ENCODE measurements at places on chromosomes 2 and 18.

GRCh38 chr18:41347057-41347456 lies 608.0 kb upstream of the PIK3C3 start:
- no peak for DNase-seq

DNA sequence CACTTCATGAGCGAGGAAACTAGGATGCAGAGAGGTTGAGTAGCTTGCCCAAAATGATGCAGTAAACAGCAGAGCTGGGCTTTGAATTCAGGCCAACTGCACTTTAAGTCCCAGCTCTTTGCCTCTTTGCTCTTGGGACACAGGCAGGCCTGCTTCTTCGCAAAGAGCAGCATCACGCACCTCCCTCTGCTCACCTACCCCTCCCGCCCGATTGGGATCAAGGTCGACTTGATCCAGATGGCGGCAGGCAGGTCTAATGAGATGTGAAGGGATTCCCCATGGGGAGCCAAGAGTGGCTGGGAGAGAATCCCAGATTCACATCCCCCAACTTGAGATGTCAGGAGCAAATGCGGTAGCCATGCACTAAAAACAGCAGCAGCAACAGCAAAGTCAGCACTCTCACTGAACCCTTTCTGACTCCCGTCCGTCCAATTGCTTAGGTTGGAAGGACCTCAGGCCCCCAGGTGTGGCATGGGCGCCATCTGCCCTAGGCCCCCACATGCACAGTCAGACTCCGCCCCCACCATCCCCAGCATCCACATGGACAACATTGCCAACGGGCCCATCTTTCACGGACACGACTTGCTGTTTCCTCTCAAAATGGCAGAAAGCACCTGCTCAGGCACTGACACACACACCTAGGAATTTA lies 84.3 kb upstream of the MAP4K4 start:
- no peak for DNase-seq

DNA sequence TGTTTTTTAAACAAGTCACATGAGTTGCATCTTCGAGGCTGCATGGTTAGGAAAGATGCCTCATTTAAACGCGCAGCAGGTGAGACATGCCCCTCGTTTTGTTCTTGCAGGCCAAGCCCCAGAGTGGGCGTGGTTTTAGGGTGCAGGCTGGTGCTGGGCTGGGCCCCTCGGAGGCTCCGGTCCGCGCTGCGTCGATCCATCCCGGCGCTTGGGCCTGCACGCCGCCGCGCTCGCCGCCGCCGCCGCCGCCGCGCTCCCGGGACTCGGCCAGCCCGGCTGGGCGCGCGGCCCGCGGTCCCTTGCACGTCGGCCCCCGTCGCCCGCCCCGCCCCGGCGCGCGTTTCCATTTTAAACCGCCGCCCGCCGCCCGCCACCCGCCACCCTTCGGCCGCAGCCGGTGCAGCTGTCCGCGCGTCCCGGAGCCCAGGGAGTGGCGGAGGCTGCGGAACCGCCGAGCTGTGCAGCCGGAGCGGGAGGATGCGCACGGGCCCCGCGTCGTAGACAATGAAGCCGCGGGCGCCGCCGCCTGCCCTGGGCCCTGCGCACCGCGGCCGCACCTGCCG lies 175.5 kb downstream of the AGAP1 start:
- peak; percentile 72 for DNase-seq

GRCh38 chr2:145323512-145323911 lies 803.6 kb upstream of the ZEB2 start:
- DNase-seq: no peak

DNA sequence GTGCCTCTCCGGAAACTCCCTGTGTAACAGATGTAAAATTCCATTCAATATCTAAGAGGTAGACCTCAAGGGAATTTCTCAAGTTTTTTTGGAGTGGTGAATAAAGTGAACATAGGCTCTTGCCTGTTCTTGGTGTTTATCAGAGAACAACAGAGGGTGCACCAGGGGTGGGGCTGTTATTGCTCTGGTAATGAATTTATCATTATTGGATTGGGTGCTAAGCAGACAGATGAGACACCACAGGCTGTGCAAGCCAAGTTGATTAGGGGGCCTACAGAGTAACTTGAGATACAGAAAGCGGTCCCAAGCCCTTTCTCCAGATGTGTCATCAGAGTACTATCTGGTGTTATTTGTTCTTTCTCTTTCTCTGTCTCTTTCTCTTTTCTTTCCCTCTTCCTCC lies 286.3 kb downstream of the OSR1 start:
- DNase-seq: no peak

DNA sequence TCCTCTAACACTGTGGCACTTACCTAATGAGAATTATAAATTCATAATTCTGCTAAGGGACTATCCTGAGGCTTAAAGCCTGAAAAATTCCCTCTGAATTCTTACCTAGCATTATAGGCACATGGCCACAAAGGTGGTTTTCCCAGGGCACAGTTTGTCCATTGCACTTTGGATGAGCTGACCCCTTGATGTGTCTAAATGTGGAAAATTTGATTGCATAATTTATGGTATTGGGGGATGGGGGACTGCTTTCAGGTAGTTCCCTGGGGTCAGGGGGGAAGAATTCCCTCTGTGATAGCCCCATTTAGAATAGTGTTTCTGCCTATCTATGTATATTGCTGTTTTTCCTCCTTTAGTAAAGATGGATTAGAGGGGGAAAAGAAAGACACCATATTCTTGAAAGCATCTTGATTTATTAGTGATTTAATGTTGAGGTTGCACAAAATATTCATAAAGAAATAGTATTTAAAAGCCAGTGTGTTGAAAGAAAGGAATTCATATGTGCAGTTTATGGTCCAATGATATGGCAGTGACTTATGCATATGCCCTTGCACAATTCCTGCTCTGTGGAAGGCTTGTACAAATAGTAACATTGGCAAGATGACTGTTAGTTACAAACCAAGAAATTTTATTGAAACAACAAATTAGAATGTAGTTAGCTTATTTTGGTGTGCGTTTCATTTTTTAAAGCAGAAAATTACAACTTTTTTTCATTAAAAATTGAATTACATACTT lies 8.7 kb upstream of the HTR2B start:
- no peak for DNase-seq

DNA sequence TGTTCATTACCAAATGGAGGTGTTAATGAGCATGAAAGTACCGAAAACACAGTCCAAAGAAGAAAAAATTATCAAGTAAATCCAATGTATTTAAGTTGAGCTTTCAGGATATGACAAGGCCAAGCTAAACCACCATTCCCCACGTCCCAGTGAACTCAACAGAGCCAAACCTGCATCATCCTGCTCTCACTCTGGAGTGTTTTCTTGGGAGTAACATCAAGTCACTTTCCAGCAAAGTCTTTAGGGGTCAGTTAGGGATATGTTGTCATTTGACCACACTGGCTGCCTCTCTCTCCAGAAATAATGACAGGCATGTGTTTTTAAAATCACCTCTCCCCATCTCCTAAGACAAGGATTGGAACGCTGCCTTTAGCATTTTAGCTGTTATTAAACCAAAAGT lies 140.5 kb downstream of the SRBD1 start:
- no peak for DNase-seq

DNA sequence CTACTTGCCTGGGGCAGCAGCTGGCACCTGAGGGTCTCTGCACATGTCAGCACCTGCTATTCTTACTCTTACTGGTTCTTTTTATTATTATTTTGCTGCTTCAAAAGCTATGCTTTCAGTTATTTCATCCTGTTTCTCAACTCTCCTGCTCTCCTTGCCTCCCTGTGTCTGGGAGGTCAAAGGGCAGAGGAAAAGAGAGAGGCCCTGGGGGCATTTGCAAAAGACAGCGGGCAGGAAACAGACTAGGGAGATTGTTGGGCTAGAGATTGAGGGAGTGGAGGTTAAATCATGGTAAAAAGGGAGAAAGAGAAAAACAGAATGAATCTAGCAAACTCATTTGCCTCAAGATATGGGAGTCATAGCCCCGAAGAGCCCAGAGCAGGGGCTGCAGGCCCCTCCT lies 21.1 kb upstream of the RPL31 start:
- DNase-seq: no peak

DNA sequence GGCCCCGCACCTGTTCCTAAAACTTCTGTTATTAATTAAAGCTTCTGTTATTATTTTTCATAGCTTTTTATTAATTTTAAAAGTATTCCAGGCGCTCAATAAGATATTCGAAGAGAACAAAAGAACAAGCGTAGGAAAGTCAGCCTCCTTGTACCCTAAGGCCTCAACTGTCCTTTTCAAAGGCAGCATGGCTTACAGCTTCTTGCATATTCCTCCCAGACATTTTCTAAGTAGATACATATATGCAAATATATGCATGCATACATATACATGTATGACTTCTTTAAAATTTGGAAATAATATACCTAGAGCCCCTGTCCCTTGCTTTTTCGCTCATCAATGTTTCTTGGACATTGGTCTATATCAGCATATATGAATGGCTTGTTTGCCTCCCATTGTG lies 12.3 kb downstream of the GPR55 start:
- no peak for DNase-seq

DNA sequence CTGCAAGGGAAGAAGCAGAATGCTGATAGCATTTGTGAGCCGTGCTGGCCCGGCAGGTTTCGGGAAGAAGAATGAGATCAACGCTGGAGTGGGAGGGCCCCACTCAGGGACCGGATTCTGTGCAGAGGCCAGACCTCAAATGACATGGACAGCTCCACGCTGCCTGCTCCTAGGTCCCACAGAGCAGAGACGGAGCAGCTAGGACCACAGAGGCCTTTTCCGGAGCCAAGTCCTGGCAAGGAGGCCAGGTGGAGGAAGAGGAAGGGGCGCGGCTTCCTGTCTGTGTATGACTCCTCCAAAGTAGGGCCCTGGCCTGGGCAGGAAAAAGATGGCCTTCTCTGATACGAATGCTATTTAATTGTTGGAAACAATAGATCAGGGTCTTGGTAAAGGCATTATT lies 139.9 kb downstream of the LRRC30 start:
- no peak for DNase-seq

GRCh38 chr2:158131919-158132566 lies 30.4 kb downstream of the UPP2 start:
- DNase-seq: no peak

GRCh38 chr2:1422131-1422530 lies 8.9 kb downstream of the TPO start:
- no peak for DNase-seq

DNA sequence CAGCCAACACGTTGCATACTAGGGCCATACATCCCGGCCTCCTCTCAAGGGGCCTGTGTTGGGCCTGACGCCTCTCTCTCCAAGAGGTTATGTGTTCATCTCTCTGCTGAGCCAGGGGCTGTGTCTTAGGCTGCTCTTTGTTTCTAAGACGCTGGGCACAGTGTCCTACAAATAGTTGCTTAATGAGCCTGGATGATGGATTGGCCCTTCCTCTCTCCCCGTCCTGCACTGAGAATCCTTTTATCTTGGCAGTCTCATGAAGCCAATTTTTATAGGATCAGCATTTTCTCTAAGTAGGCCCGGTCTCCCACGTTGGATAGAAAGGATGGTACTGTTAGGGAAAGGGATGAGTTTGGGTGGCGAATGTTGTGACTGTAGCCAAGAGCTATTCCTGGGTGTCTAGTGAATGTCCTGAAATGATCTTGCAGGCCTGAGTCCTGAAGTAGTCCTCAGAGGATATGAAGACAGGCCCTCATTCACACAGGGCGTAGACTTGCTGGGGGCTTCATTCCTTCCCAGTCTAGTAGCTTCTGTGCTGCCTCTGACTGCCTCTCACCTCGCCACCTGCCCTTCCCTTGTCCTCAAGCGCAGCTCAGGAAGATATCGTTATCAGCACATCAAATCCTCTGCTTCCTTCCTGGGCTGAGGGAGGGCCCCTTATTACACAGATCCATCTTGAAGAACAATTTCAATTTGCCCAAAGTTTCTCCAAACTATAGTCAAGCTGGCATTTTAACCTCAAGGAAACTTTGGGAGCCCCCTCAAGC lies 8.8 kb downstream of the LBH start:
- peak; percentile 59 for DNase-seq

DNA sequence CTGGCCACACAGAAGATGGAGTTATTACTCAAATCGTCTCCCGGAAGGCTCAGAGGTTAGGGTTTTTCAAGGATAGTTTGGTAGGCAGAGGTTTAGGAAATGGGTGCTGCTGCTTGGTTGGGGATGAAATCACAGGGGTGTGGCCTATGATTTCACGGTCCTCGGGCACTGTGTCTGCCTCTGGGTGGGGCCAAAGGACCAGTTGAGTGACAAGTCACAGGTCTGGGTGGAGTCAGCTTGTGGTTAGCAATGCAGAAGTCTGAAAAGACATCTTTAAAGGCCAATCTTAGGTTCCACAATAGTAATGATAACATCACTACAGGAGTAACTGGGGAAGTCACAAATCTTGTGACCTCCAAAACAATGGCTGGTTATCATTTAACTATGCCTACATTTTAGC lies 387.8 kb downstream of the ZNF521 start:
- no peak for DNase-seq

GRCh38 chr18:7840411-7840810 lies 273.3 kb downstream of the PTPRM start:
- DNase-seq: no peak

DNA sequence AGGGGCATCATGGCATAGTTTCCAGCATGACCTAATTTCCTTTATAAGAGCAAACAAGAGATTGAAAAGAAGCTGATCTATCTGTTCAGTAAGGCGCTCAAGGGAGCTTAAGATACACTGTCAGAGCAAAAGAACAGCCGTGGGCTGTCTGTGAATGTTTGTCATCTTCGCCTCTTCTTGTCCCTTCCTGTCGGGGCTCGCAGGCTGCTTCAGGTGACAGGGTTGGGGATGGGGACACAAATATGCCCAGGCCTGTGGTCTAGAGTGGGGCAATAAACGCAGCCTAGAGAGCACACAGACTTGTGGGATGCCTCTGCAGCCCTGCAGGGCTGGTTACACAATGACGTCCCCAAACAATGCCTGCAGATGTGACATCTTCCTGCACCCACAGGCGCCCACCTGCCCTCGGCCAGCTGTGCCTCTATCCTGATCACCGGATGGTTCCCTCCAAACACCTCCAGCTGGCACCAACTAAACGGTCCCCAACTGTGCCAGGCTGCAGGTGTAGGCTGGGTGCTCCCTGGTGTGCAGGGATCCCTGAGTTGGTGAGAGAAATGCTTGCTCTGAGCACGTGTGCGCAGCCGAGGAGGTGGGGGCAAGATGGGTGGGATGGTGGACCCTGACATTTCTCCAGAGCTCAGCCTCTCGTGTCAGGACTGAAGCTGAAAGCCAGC lies 72.8 kb downstream of the EDAR start:
- DNase-seq: no peak

DNA sequence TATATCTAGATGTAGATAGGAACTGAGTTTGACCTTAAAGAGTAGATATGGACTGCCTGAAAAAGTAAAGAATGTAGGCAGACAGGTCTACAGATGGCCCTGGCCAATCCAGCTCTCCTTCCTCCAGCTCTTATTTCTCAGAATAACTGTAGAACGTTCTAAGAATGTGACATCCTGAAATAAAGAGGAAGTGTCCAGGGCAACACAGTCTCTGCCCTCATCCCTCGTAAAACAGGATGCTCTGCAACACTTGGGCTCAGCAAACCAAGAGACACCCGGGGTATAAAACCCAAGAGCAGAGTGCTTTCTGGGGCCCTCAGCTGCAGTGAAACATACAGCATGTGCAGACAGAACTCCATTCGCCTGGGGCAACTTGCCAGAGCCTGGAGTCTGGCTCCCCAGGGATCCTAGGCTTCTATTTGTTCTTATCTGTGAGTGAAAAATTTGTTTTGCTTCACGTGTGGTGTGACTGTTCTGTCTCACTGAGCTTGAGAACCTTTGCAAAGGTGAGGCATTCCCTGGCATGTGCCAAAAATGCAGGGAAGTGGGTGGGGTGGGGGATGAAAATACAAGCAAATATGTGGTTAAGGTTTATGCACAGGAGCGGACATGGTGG lies 401.0 kb downstream of the SETBP1 start:
- DNase-seq: no peak

All from activated effector memory CD4-positive, alpha-beta T cell treated with anti-CD3 and anti-CD28 coated beads, Interleukin-2, amount 50 U/mL, for 16 hours (primary cell).